Stimulated activated CD8-positive, alpha-beta memory T cell treated with anti-CD3 and anti-CD28 coated beads, Interleukin-12 subunit alpha, Interleukin-12 subunit beta, amount 100 ng/mL, for 4 hours (primary cell): ENCODE measurements at places on chromosomes 16 and 17.

GRCh38 chr17:80904036-80904753, 87.4 kb upstream of the CHMP6 start:
- no peak for DNase-seq

GRCh38 chr16:80806927-80807340, 2.5 kb upstream of the CDYL2 start:
- DNase-seq = no peak

DNA sequence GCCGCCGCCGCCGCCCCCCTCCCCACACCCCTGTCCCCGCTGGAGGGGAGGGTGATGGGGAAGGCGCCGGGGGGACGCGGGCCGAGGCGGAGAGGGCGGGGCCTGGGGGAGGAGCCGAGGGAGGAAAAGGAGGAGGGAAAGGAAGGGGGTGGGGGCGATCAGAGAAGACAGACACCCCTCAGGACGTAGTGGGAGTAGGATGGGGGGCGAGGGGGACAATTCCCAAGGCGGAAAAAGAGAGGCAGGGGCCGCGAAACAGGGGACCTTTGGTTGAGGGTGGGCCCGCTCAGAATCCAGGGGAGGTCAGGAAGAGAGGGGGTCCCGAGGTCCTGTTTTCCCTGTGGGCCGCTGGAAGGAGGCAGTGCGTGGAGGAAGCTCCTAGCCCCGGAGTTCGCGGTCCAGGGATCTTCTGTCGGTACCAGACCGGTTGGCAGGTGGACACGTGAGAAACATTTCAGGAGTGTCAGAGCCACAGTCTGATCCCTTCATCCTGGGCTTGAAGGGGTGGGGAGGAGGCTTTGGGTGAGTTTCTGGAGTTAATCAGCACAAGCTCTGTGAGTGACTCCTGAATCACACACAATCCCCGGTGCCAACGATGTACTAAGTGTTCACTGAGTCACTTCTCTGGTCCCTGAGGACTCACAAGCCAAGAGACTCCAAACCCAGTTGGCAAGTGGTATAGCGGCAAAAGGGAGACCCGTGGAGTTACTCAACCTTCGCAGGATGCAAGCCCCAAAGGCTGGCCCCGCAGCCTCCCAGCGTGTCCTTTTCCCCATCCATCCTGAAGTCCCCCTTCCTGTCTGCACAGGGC, at the start of gene XYLT1:
Gene XYLT1 (minus strand): TSS at position 53 of the 811 bp plus-strand sequence. CDS start 164 bp downstream, outside the sequence.
- no peak for DNase-seq

DNA sequence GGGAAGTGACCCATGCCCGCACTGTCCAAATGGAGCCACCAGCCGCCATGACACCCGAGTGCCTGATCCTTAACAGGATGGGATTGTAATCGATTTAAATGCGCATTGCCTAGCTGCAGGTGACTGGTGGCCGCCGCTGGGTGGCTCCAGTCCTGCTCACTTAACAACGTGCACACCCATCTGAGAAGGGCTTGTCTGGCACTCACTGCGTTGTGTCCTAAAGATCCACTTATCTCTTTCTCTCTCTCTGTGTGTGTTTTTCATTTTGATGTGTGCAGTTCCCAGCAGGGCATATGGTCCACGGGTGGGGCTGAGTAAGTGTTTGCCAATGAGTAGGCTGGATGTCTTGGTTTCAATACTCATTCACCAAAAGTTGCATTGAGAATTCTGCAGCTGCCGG, 80.6 kb downstream of the IRF8 start:
- no peak for DNase-seq

GRCh38 chr16:46743232-46743719, 4.9 kb downstream of the MYLK3 start:
- no peak for DNase-seq

DNA sequence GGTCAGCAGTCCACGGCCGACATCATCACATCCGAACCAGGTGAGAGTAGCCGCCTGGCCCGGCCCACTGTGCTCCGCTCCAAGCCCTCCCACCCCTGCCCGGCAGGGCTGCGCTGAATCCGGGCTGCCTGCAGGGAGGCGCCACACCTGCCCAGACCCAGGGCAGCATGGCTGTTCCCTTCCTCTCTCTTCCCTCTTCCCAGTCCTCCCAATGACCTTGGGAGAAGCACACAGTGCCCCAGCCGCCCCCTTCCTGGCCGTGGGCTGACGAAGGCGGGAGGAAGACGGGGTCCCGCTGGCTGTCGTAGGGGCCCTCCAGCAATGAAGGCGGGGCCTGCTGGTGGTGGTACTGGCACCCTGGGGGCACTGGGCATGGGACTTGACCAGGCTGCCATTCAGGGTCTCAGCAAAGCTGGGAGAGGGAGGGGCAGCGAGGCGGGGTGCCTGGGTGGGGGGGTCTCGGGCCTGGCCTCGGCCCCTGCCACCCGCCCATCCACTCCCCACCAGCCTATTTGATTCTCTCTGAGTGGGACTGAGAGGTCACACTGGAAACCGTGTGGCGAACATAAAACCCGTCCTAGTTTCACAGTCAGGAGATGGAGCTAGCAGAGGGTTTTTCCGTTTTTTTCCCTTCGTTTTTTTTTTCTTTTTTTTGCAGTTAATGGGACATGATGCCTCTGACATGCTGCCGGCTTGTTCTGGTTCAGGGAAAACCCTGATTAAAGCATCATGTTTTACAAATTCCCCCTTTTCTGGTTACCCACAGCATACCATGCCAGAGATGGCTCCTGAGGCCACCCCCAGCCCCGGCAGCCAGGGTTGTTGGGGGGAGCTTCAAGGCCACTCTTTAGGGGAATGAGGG, 50.6 kb downstream of the BAHCC1 start:
- no peak for DNase-seq

DNA sequence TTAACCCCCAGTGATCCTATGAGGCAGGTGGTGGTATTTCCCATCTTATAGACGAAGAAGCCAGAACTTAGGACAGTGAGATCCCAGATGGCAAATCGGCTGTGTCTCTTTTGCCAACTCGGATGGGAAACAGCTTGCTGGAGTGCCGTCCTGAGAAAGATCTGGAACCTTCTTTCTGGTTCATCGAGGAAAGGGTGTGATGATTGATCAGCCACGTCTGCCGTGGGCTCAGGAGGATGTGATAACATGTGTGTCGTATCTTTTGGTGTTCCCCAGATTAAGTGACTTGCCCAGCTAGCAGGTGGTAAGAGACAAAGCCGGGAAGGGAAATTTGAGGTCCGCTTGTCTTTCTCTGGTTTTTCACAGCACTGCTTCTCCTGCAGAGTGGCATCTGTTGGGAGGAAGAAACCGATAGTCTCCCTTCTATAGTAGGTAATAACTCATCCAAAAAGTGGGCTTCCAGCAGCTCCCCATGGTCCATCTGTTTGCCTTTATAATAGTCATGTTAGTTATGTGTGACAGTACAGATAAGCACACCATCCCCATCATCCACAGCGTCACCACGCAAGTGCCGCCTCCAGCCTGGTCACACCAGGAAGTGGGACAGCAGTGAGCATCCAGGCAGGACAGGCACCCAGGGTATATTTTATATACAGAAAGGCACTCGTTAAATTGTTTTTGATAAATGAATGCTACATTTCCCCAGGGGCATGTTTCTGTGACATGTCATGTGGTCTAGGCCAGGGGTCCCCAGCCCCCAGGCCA, 175.5 kb downstream of the KATNIP start:
- DNase-seq = no peak

GRCh38 chr17:83203073-83203471, 123.7 kb downstream of the METRNL start:
- DNase-seq = no peak

GRCh38 chr17:46879101-46879500, 27.7 kb downstream of the WNT9B start:
- no peak for DNase-seq

GRCh38 chr17:66548659-66549310, 246.4 kb downstream of the PRKCA start:
- DNase-seq = no peak

DNA sequence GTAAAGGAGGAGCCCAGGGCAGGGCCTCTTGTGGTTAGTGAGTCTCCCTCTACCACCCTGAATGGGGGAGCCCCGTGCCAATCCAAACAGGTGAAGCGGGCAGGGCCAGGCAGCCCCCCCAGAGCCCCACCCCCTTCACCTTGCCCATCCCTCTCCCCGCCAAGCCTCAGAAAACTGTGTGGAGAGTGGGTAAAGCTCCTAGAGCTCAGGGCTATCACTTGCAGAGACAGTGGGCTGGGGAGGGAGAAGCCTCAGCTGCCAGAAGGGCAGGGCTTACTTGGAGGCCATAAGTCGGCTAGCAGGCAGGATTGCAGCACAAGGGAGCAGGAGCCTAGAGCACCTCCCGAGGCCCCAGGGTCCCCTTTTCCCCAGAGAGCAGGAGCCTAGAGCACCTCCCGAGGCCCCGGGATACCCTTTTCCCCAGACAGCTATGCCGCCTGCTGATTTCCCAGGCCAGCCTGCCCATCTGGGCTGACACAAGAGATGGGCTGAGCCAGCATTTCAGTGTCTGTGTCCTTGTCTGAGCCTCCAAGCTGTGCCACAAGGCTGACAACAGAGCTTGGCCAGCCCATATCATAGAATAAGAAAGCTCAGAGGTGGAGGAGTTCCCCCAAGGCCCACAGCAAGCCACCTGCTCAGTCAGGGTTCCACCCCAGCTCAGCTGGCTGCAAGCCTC, 6.7 kb upstream of the KRT14 start:
- no peak for DNase-seq

GRCh38 chr17:48718227-48718760, 4.0 kb downstream of the PRAC1 start:
- DNase-seq = no peak

DNA sequence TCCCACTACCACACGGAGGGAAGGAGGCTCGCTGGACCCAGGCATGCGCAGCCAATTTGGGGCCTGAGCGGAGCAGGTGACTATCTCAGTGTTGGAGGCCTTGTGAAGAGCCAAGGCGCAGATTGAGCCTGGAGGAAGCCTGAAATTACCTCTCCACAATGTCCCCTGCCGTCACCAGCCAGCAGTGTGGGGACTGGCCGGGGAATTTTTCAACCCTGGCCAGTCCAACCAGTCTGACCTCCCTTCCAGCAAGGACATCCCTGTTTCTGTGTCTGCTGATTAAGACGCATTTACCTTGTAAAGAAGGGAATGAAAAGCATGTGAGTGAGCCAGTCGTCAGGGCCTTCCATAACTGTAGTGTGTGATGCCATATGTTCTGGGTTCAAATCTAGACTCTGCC, 198.1 kb upstream of the IRX3 start:
- no peak for DNase-seq

DNA sequence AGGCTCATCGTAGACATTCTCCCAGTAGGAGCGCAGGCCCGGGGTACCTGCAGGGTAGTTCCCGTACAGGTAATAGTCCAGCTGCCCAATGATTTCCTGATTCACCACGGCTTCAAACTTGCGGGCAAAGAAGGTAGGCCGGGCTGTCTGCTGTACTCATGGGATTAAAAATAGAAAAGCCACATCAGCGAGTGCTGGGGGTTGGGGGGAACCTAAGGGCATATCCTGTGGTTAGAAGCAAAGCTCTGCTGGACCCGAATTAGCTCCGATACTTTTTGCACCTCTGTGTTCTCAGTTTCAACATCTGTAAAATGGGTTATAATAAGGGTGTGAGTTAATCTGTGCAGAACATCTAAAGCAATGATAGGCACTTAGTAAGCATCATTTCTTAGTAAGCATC, 336.2 kb downstream of the XYLT1 start:
- no peak for DNase-seq

- DNase-seq = no peak
These were observed 172.2 kb downstream of the SEC14L1 start for GRCh38 chr17:77312786-77313599.

- DNase-seq = no peak
These were observed 3.6 kb downstream of the NDUFAF8 start for GRCh38 chr17:81242421-81243332.

- no peak for DNase-seq
These were observed 409.6 kb downstream of the SOX9 start for GRCh38 chr17:72530454-72530853.

GRCh38 chr17:17328251-17328650, 25.1 kb downstream of the NT5M start:
- no peak for DNase-seq

DNA sequence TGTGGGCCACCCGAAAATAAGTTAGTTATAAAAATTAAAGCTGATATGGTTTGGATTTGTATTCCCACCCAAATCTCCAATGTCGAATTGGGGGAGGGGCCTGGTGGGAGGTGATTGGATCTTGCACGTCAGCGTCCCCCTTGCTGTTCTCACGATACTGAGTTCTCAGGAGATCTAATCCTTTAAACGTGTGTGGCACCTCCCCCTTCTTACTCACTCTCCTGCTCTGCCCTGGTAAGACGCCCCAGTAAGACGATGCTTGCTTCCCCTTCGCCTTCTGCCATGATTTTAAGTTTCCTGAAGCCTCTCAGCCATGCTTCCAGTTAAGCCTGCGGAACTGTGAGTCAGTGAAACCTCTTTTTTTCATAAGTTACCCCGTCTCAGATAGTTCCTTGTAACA, 35.4 kb downstream of the SYCE1L start:
- DNase-seq = no peak

DNA sequence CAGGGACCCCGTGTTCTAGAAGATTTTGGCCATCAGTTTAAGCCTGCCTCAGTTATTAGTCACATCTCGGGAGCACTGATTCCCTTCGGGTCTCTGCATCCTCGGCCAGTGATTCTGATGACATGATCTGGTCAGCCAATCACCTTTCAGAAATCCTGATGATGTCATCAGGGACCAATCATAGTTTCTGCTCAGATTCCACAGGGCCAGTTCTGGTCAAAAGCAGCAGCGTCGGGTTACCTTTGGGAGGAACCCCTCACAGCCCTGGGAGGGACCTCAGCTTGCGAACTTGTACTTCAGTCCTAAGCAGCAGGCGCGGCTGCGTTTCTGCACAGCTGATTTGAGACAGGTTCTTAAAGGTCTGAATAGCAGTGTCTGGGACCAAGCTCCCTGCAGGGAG, 13.9 kb downstream of the KDM8 start:
- DNase-seq = no peak

DNA sequence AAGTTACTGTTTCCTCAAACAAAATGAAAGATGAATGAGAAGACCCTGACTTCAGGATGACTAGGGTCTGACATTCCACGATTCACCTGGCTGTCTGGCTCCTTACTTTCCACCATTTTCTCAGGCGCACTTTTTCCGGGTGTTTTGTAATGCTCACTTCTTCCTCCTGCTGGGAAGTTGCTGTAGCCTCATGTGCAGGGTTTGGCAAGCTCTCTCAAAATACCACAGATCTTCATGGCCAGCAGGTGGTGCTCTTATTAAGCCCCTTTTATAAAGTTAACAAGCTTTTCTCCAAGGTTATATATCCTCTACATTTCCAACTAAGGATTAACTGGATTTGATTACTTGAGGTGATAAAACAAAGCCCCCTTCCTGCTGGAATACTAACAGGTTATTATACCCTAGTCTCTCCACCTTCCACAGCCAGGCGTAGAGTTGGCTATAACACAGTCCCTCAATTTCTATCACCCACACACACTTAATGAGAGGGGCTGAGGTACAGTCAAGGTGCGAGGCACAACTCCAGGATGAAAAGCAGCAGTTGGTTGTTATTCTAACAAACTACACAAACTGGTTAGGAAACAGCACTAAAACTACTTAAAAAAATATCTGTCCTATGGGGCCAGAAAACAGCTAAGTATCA, 45.4 kb downstream of the STH start:
- no peak for DNase-seq

DNA sequence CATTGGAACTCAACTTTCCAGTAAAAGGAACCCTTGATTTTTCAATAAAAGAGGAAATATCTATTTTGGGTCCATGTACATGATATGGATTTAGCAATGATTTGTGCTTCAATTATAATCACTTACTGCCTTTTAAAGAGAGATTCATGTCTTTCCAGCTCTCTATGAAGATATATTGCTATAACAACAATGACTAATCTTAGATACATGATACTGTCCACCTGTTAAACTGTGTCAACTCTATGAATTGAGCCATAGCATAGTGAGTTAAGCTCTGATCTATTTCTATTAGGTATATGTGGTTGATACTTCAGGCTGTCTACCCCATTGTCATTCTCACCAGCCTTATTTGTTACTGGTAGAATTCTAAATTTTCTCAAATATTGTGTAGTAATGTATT, 15.0 kb upstream of the MPHOSPH6 start:
- DNase-seq = no peak
